ENCODE measurements at places on chromosomes 12 and 14. TPM values are rescaled to one million over a fixed set of nuclear protein-coding genes. Genes with fewer than 3 reads are reported as not detected.

DNA sequence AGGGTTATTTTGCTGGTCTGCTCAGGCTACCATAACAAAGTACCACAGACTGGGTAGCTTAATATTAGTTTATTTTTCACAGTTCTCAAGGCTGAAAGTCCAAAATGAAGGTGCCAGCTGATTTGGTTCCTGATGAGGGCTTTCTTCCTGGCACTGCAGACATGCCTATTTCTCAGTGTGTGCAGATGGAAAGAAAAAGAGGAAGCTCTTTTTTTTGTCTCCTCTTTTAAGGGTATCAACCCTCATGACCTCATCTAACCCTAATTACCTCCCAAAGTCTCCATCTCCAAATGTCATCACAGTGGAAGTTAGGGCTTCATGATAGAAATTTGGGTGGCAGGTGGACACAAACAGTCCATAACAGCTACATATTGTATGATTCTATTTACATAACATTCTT, 25.0 kb upstream of the POLR3B start:
- peaks cover 65% of the 10 kb centered on the region for H3K4me1 ChIP-seq
- no peak overlapping the region for H3K4me3 ChIP-seq
- H3K27me3 ChIP-seq: no peaks in the 10 kb centered on the region
- H3K36me3 ChIP-seq: peaks cover 97% of the 10 kb centered on the region
- DNase-seq: no peak

DNA sequence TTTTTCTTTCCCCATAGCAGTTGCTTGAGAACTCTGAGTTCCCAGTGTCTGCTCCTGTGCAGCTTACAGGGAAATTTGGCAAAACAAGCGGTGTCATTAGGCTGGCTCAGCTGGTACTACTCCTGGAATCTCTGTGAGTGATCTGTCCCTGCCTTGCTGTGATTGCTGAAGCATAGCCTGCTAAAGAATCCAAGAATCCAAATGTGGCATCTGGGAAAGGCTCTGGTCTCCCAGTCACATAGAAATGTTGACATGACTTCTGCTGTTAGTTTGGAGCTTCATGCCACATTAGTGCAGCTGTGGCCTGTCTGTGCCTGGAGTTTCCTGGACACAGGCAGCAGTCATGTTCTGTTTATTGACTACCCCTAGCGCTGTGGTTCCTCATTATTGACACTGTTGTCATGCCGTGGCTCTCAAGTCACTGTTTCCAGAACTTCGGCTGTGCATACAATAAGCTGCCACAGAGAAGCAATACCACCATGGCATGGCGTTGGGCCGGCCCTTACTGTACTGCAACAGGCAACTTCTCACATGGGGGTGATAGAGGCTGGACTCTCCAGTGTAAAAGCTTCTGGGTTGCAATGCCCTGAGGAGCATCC, 166.8 kb downstream of the MYRFL start:
- H3K27ac ChIP-seq: no peak overlapping the region
- H3K36me3 ChIP-seq: no peaks in the 10 kb centered on the region
- DNase-seq: no peak
- peaks cover 19% of the 10 kb centered on the region for H3K4me1 ChIP-seq
- no peak overlapping the region for H3K4me3 ChIP-seq

- peaks cover 100% of the 10 kb centered on the region for H3K4me1 ChIP-seq
- H3K36me3 ChIP-seq: no peaks in the 10 kb centered on the region
- DNase-seq: peak; percentile 79
- no peak overlapping the region for H3K4me3 ChIP-seq
- H3K27me3 ChIP-seq: no peaks in the 10 kb centered on the region
Observed at GRCh38 chr12:124509676-124510300, 57.6 kb downstream of the NCOR2 start.

DNA sequence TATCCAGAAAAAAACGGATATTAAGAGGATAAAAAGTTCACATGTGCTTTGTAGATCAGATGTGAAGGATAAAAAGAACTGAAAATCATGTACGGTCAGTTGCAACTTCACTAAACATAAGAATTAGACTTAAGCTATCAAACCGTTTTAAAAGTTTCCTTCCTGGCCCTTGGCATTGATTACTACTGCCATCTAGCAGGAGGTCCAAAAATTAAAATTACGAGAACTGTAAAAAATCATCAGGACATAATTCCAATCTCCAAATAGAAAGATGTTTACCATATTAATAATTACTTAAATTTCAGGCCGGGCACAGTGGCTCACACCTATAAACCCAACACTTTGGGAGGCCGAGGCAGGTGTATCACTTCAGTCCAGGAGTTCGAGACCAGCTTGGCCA, 7.9 kb downstream of the WDR89 start:
- no peaks in the 10 kb centered on the region for H3K27me3 ChIP-seq
- DNase-seq: no peak
- H3K27ac ChIP-seq: no peak overlapping the region
- H3K36me3 ChIP-seq: no peaks in the 10 kb centered on the region

DNA sequence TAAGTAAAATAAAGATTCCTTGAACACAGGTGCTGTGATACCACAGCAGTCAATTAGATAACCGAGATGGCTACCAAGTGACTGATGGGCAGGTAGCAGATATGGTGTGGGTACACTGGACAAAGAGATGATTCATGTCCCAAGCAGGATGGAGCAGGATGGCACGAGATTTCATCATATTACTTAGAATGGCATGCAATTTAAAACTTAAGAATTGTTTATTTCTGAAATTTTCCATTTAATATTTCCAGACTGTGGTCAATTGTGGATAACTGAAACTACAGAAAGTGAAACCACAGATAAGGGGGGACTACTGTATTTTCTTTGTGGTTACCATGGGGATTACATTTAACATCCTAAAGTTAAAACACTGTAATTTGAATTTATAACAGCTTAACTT, 7.5 kb upstream of the ZFP36L1 start:
- no peak overlapping the region for H3K27ac ChIP-seq
- DNase-seq: no peak
- H3K36me3 ChIP-seq: peaks cover 5% of the 10 kb centered on the region
- no peaks in the 10 kb centered on the region for H3K27me3 ChIP-seq

Gene AMDHD1
- total RNA-seq: 0.47 TPM

Gene KITLG
- 8.6 TPM for total RNA-seq

DNA sequence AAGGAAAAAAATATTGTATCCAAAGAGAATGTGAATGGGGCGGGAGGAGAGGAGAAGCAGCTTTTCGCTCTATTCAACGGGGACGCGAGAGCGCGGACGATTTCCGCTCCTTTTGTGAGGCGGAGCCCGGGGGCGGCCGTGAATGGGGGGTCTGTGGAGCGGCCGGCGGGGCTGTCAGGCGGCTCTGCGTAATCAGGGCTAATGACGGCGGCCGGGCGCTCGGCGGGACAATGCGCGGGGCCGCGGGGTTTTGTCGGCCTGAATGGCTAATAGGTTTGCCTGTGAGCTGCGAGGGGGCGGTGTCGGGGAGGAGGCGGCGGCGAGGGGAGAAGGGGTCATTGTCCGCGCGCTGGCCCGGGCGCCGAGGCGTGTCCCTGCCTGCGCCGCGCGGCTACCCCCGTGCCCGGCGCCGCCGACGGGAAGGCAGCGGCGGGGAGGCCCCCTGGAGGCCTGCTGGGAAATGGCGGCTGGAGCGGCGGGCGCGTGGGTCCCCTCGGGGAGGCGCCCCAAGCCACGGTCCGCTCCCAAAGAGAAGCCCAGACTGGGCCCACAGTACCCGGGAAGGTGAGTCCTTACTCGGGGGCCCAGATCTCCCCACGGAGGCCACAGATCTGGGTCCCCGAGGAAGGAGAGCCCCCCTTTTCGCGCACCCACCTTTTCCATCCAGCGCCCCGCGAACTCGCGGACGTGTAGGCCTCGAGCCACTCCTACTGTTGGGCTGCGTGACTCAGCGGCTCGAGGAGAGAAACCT, 6.0 kb downstream of the SIX6 start:
- no peak overlapping the region for H3K27ac ChIP-seq
- no peaks in the 10 kb centered on the region for H3K36me3 ChIP-seq
- peak overlapping the region; percentile 59 for H3K4me3 ChIP-seq

Gene MFAP5
- 55.8 TPM for total RNA-seq

DNA sequence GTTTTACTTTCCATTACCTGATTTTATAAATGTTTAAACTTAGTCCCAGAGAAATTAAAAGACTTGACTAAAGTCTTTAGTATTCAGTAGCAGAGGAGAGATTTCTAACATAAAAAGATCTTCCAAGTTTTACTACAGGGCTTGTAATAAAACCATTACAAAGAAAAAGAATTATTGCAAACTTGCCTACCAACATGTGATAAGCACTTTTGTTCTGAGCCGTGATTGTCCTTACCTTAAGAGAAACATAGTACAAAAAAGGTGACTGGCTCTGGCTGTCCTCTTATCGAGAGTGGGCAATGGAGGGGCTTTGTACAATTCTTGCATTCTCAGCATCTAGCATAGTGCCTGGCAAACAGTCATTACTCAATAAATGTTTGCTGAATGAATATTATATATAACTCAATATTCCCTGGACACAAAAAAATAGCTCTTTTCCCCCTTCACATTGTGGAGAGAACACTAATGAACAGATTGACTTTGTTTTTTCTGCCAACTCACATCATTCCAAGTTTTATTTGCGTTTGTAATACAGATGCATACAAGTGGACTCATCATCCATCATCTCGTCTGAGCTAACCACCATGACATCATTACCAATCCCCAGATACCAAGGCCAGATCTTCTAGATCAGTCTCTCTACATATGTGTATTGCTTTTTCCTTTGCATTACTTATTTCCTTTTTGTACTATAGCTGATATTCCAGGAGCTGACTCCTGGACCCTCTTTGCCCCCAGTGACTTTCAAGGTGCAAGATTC, 192.8 kb upstream of the EEA1 start:
- H3K4me1 ChIP-seq: peaks cover 14% of the 10 kb centered on the region
- no peak for DNase-seq

Gene PLEKHD1
- total RNA-seq: 0.14 TPM
